ENCODE measurements at places on chromosomes 5 and 9.
A peak's percentile ranks its signal among the peaks of the same experiment; 100 is the strongest.

- H3K4me1 ChIP-seq = peaks cover 14% of the 10 kb centered on the region
- DNase-seq = no peak
- H3K27me3 ChIP-seq = no peaks in the 10 kb centered on the region
- H3K36me3 ChIP-seq = peaks cover 30% of the 10 kb centered on the region
Measured at GRCh38 chr5:72126796-72127195, 19.5 kb downstream of the MAP1B start.

DNA sequence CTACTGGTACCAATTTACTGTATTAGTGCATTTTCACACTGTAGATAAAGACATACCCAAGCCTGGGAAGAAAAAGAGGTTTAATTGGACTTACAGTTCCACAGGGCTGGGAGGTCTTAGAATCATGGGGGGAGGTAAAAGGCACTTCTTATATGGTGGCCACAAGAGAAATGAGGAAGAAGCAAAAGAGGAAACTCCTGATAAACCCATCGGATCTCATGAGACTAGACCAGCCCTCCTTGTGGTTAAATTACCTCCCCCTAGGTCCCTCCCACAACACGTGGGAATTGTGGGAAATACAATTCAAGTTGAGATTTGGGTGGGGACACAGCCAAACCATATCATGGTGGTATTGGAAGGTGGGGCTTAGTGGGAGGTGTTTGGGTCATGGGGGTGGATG is 56.5 kb upstream of the SPDL1 start:
- no peak overlapping the region for H3K27ac ChIP-seq
- no peak for DNase-seq
- H3K4me3 ChIP-seq = no peak overlapping the region
- no peaks in the 10 kb centered on the region for H3K36me3 ChIP-seq

GRCh38 chr5:132876020-132876759 is 2.7 kb downstream of the LEAP2 start:
- no peaks in the 10 kb centered on the region for H3K4me1 ChIP-seq
- no peaks in the 10 kb centered on the region for H3K27me3 ChIP-seq
- H3K36me3 ChIP-seq = peaks cover 64% of the 10 kb centered on the region
- DNase-seq = no peak
- no peak overlapping the region for H3K27ac ChIP-seq
- no peak overlapping the region for H3K4me3 ChIP-seq

- peaks cover 5% of the 10 kb centered on the region for H3K4me1 ChIP-seq
- DNase-seq = no peak
- H3K27ac ChIP-seq = no peak overlapping the region
- no peaks in the 10 kb centered on the region for H3K27me3 ChIP-seq
Measured at GRCh38 chr5:96775050-96775449, 32.7 kb downstream of the ERAP1 start.

DNA sequence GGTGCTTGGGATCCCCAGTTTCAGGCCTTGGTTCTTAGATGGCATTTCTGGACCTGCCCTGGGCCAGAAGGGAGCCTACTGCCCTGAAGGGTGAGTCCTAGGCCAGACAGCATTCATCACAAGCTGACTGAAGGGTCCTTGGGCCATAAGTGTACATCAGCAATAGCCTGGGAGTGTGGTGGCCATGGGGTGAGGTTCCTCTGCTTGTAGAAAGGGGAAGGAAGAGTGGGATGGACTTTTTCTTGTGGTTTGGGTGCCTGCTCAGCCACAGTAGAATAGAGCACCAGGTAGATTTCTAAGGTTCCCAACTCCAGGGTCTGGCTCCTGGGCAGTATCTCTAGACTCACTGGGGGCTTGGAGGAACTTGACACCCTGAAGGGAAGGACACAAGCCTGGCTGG is 95.2 kb upstream of the PHF24 start:
- no peak overlapping the region for H3K27ac ChIP-seq
- DNase-seq = no peak
- no peaks in the 10 kb centered on the region for H3K4me1 ChIP-seq

- no peak for DNase-seq
- no peak overlapping the region for H3K4me3 ChIP-seq
- H3K4me1 ChIP-seq = peaks cover 7% of the 10 kb centered on the region
- no peaks in the 10 kb centered on the region for H3K27me3 ChIP-seq
Measured at GRCh38 chr9:127905004-127905728, 5.8 kb upstream of the ST6GALNAC6 start.

- H3K36me3 ChIP-seq = no peaks in the 10 kb centered on the region
- no peaks in the 10 kb centered on the region for H3K27me3 ChIP-seq
- no peaks in the 10 kb centered on the region for H3K4me1 ChIP-seq
- no peak overlapping the region for H3K4me3 ChIP-seq
- H3K27ac ChIP-seq = no peak overlapping the region
Measured at GRCh38 chr9:105950894-105951293, 256.6 kb downstream of the TMEM38B start.

DNA sequence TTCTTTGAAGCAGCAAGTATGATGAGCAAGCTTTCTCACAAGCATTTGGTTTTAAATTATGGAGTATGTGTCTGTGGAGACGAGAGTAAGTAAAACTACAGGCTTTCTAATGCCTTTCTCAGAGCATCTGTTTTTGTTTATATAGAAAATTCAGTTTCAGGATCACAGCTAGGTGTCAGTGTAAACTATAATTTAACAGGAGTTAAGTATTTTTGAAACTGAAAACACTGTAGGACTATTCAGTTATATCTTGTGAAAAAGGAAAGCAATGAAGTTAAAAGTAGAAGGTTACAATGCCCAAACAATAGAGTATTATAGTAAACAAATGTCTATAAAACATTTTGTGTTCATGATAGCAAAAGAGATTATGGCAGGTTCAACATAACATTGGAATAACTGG is 88.6 kb downstream of the JAK2 start:
- no peak overlapping the region for H3K27ac ChIP-seq
- DNase-seq = no peak
- H3K36me3 ChIP-seq = no peaks in the 10 kb centered on the region
- no peaks in the 10 kb centered on the region for H3K27me3 ChIP-seq
- no peaks in the 10 kb centered on the region for H3K4me1 ChIP-seq
- no peak overlapping the region for H3K4me3 ChIP-seq

DNA sequence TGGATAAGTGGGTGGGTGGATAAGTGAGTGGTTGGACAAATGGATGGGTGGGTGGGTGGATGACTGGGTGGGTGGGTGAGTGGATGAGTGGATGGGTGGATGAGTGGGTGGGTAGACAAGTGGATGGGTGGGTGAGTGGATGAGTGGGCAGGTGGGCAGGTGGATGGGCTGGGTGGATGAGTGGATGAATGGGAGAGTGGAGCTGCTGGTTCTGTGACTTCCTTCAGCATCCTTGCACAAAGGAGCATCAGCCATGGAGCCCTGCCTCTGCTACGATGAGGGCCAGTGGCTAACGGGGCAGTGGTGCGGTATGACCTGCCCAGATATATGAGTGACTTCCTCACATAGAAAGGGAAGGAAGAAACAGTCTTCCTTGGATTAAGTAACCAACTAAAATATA is 398.7 kb upstream of the IRX4 start:
- no peaks in the 10 kb centered on the region for H3K36me3 ChIP-seq
- H3K4me3 ChIP-seq = no peak overlapping the region
- no peak overlapping the region for H3K27ac ChIP-seq
- no peaks in the 10 kb centered on the region for H3K4me1 ChIP-seq

GRCh38 chr9:75455444-75455921 is 367.2 kb downstream of the OSTF1 start:
- H3K36me3 ChIP-seq = no peaks in the 10 kb centered on the region
- no peak for DNase-seq
- H3K4me3 ChIP-seq = no peak overlapping the region
- H3K4me1 ChIP-seq = no peaks in the 10 kb centered on the region

DNA sequence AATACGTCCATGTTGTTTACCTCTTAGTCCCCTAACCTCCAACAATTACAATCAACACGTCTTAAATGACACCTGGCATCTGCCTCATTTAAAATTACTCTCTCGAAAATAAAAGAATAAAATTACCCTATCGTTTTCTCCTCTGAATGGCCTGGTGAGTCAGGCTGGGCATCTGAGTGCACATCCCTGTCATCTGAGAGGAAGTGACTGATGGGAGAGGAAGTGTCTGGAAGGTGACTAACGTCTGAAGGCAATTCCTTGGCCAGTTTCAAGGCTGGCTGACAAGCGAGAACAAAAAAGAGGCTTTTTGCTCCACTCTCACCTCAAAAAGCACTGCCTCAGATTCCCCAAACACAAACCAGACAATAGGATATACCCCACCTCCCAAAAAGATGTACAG is 57.7 kb downstream of the MAPKAP1 start:
- peak overlapping the region; percentile 100 for H3K27ac ChIP-seq
- no peaks in the 10 kb centered on the region for H3K27me3 ChIP-seq
- H3K4me3 ChIP-seq = no peak overlapping the region
- peak; percentile 73 for DNase-seq
- peaks cover 35% of the 10 kb centered on the region for H3K4me1 ChIP-seq

DNA sequence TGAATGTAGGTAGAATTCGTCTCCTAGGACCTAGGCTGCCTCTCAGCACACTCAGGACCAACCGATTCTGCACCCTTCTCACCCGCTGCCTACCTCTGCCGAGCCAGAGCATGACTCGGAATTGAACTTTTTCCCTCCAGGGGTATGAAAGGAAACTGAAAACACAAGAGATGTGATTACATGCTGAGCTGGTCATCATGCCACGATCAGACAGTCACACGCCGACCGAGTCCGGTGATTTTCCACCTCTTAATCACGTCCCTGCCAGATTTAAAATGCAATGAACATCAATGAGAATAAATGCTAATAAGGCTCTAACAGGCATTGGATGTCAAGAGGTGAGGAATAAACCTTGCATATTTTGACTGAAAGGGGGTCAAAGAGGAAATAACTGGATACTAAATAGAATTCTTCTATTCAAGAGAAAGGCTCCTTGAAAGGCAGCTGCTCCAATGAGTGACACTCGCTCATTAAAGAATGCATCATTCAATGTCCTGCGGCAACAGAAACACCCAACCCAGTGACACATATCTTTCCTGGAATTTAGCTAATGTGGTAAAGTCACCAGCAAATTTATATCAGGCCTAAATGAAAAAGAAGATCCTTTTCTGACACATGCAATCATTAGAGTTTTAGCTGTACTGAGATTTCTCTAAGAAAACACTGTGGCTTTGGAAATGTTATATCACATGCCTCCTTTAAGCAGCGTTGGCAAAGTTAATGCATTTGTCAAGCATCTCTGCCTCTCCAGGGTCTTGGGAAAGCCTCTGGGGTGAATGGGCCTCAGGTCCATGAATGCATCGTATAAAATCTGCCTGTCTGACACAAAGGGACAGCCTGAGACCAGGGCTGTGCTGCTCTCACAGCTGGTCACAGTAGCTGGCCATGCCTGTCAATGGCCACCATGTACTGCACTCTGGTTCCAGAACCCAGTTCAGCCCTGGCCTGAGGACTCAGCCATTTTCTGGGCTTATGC is 128.7 kb downstream of the SPOCK1 start:
- DNase-seq = no peak
- no peaks in the 10 kb centered on the region for H3K27me3 ChIP-seq
- no peaks in the 10 kb centered on the region for H3K4me1 ChIP-seq
- H3K4me3 ChIP-seq = no peak overlapping the region
- H3K36me3 ChIP-seq = no peaks in the 10 kb centered on the region

DNA sequence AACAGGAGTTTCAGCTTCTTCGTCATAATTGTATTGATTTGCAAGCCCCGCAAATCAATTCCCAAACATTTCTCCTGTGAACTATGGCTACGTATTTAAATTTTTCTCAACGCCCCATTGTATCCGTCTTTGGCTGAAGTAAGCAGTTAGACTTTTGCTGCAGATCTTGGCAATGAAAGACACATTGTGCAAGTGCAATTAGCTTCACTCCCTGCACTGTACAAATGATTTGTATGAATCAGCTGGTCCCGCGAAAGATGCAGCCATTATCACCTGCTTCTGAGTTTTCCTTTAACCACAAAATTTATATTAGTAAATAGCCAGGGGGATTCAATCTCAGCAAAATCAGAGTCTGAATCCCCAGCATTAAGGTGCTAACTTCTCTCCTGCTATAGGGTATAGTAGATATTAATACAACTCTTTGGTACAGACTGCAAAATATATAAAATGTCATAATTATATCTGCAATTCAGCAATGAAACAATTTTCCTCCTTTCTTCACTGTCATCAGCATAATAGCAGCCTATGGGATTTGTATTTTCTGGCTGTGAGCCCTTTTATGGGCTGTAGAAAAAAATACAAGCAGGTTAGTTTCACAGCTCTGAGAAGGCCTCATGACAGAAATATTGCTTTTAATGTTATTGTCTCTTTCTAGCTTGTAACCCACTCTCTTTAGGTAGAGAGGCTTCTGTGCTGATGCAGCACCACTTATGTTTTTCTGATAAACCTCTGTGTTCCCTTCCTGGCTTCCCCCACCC is 68.4 kb upstream of the SMARCA2 start:
- H3K4me3 ChIP-seq = no peak overlapping the region
- H3K27me3 ChIP-seq = peaks cover 9% of the 10 kb centered on the region
- H3K4me1 ChIP-seq = no peaks in the 10 kb centered on the region
- no peak for DNase-seq
- H3K36me3 ChIP-seq = no peaks in the 10 kb centered on the region

DNA sequence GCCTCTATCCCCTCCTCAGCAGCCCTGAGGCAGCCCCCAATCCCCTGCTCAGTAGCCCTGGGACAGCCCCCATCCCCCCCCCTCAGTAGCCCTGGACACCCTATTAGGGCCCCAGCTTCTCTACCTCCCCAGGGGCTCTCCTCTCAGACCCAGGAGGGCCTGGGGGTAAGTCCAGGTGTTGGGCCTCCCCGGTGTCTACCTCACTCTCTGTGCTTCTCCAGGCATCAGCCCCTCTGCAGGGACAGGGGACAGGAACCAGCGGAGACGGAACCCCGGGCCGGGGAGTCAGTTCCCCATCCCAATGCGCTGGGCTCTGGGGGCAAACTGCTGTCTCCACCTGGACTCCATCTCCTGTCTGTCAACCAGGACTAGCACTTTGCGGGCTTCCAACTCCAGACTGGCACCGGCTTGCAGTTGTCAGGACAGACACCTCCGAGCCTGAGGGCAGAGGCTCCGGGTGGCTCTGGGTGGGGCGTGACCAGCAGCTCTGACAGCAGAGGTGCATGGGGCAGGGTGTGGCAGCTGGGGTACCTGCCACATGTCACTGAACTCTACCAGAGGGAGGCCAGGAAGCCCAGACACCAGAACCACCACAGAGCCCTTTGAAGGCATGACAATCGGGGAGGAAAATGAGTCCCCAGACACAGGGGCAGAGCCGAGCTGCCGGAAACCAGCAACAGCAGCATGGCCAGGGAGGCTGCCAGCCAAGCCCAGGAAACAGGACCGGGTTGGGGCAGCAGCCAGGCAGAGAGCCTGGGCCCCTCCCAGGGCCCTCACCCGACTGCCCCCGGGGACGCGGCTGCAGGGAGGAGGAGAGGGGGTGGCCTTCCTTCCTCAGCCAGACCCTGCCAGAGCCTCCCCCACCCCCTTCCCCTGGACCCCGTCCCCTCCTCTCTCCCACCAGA is 17.7 kb upstream of the UBAC1 start:
- no peaks in the 10 kb centered on the region for H3K36me3 ChIP-seq
- DNase-seq = no peak
- H3K27ac ChIP-seq = no peak overlapping the region
- H3K4me1 ChIP-seq = no peaks in the 10 kb centered on the region
- H3K4me3 ChIP-seq = no peak overlapping the region
- peaks cover 19% of the 10 kb centered on the region for H3K27me3 ChIP-seq

- DNase-seq = no peak
- peaks cover 9% of the 10 kb centered on the region for H3K36me3 ChIP-seq
Measured at GRCh38 chr9:133919253-133920115, 72.6 kb downstream of the VAV2 start.

GRCh38 chr5:123530728-123531127 is 18.8 kb downstream of the CSNK1G3 start:
- no peak overlapping the region for H3K4me3 ChIP-seq
- peaks cover 5% of the 10 kb centered on the region for H3K4me1 ChIP-seq
- no peak for DNase-seq
- H3K36me3 ChIP-seq = no peaks in the 10 kb centered on the region
